Fibroblast of upper back skin (primary cell): ENCODE measurements at places on chromosomes 12 and 14.

GRCh38 chr12:62683776-62684569, 217.3 kb downstream of the MON2 start:
- DNase-seq, result peak; percentile 97

GRCh38 chr12:52179396-52179973, 12.3 kb downstream of the KRT80 start:
- DNase-seq, result no peak

DNA sequence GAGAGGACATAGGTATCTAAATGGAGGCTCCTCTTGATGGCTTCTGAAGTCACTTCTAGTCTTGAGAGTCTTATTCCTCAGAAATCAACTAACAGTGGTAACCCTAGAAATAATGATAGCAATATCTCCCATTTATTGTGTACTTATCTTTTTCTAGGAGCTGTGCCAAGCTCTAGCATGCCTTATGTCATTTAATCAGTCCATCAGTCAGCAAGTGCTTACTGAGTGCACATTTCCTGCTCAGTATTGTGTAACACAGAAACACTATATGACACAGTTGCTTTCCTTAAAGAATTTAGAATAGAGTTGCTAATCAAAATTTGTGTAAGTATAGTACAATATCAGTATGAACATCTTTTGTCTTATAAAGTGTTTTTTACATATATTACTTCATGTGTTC, 36.6 kb downstream of the KRT76 start:
- DNase-seq, result no peak

GRCh38 chr12:80129895-80130530, 30.7 kb downstream of the OTOGL start:
- DNase-seq, result peak; percentile 87

DNA sequence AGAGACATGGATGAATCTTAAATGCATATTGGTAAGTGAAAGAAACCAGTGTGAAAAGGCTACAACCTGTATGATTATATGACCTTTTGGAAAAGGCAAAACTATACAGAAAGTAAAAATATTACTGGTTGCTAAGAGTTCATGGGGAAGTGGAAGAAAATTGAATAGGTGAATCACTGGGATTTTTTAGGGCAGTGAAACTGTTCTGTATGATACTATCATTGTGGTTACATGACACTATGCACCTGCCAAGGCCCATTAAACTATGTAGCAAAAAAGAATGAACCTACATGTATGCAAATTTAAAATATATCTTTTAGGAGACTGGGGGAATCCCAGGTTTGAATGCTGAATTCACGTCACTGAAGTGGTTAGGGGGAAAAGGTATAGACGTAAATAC, 12.6 kb upstream of the OR8S1 start:
- DNase-seq, result no peak

DNA sequence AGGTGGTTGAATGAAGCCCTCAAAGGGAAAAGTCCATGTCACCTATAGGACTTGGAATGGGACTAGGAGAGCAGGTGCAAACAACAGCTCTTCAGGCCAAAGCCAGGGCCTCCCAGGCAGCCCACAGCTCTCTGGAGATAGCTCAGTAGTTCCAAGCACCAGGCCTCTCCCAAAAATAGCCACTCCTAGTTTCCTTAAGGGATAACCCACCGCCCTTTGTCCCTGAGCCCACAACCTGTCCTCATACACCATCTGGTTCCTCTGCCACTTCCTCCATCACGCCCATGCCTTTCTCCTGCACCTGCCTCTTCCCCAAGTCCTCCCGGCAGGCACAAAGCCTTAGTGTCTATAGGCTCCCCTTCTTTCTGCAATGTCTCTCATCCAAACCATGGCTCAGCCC, 2.1 kb downstream of the RAB15 start:
- DNase-seq, result no peak

- peak; percentile 72 for DNase-seq
Observed at GRCh38 chr12:93777254-93777653, 100.1 kb downstream of the CRADD start.

DNA sequence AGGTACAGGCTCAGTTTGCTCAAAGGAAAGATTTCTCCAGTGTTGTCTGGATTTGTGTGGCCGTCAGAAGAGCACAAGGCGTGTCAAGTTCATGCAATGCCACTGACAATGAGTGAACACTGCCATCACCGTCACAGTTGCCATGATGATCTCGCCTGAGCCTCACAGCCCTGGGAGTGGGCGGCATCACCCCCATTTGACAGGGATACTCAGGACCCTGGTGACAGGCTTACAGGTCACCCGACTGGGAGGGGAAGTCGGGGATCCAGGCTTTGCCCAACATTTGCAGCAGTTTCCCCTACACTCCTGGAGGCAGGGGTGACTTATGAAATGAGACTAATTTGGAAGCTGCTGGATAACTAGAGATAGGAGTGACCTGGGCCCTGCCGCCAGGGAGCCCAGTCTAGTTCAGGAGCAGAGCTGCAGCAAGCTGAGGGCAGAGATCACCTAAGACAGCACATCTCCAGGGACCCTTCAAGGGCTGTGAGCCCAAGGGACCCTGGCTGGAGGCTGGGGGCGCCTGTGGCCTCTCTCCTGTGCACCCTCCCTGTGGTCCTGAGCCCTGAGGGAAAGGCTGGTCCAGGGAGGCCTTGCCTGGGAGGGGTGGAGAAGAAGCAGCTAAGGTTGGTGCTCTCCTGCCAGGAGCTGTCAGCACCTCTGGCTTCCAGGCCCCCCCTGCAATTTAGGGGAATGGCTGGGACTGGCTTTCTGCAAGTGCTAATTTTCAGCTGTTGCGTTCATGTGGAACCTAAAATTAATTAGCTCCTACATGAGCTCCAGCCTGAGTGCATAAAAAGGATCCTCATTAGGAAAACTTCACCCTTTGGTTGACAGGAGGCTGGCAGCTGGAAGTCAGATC, 32.4 kb upstream of the BEGAIN start:
- no peak for DNase-seq

- DNase-seq, result no peak
Observed at GRCh38 chr14:55955175-55955574, 163.0 kb upstream of the PELI2 start.
